H7 (cell line): ENCODE measurements at places on chromosomes 2 and 18. TPM values are rescaled to one million over a fixed set of nuclear protein-coding genes. Genes with fewer than 3 reads are reported as not detected.

HOXD4 gene
- total RNA-seq = not detected in 2 replicates

GCG gene
- not detected in 2 replicates for total RNA-seq

LINC00305 gene
- total RNA-seq = not detected in 2 replicates

NYAP2 gene
- total RNA-seq = not detected in 2 replicates

CYS1 gene
- 0.24 and 0.63 TPM in 2 replicates for total RNA-seq

SLC30A3 gene
- 0.89 and 1.4 TPM in 2 replicates for total RNA-seq

HOXD13 gene
- 0.07 TPM in 1 of 2 replicates, not detected in the other for total RNA-seq

RNF152 gene
- 8.8 and 8.9 TPM in 2 replicates for total RNA-seq

MC2R gene
- not detected in 2 replicates for total RNA-seq

PROM2 gene
- 1.1 and 1.8 TPM in 2 replicates for total RNA-seq
